NCI-H1092 (cell line): ENCODE measurements at places on chromosomes 3 and 15.

- no peak for DNase-seq
Measured at GRCh38 chr3:141938011-141938500, 61.6 kb downstream of the ATP1B3 start.

- no peak for DNase-seq
Measured at GRCh38 chr3:62567097-62568021, 194.0 kb upstream of the FEZF2 start.

GRCh38 chr3:106126846-106127235, 258.0 kb upstream of the CBLB start:
- DNase-seq, result no peak

- DNase-seq, result no peak
Measured at GRCh38 chr3:41580274-41580959, 381.1 kb downstream of the CTNNB1 start.

DNA sequence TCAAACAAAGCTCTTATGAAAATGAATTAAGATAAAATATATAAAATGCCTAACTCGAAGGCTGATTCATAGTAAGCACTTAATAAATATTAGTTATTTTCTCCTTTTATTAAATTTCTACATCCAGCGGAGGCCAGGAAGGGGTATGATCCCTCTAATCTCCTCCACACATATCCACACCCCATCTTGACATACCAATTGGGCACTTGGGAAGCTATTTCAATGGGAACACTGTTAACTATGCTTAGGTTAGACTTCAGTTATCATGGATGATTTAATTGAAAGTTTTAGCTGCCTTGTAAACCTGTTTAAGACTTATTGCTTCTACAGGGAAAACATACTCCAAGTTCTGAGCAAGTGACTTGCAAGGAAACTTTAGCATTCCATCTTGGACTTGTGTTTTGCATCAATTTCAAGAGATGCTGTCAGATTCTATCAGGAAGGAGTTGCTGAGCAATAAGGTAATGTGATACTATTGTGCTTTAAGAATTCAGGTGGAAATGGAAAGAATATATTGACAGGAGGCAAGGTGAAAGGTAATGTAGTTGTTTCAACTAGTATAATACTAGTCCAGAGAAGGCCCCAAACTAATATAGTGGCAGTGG, 120.4 kb upstream of the TSPAN3 start:
- no peak for DNase-seq

GRCh38 chr3:150422907-150423306, 14.8 kb downstream of the TSC22D2 start:
- DNase-seq, result no peak

DNA sequence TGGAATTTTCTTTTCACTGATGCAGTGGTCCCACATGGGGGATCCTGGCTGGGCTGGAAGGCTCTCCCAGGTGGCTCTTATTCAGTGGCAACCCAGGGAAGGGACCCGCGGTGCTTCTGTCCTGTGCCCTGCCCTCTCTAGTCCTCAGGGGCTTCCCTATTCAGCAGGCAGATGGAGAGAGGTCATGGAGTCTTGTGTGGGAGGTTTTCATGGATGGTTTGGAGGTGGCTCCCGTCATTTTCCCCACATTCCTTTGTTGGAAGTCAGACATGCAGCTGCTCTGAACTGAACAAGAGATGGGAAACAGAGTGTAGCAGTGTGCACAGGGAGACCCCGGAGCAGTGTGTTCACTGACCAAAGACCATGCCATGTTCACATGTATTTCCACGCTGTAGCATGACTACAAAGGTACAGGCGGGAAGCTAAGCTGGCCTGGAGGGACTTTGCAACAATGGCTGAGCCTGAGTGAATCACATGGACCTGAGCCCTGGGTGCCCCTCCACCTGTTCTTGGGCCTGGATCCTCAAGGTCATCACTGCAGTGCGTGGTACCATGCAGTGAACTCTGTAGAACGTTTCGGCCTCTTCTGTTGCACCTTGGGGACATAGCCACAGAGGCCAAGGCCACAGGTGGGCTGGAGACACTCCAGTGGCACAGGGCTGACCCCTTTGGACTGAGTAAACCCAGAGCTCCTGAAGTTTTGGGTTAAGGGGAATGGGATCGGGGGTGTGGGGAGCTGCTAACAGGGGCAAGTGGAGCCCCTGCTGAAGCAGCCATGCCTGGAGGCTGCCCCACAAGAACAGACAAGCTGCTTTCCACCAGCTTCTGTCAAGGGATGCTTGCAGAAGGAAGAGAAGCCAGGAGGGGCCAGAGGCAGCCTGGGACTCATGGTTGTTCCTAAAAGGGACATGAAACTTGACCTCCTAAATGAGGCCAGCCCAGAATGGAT, 123.0 kb downstream of the ASB7 start:
- DNase-seq, result no peak

DNA sequence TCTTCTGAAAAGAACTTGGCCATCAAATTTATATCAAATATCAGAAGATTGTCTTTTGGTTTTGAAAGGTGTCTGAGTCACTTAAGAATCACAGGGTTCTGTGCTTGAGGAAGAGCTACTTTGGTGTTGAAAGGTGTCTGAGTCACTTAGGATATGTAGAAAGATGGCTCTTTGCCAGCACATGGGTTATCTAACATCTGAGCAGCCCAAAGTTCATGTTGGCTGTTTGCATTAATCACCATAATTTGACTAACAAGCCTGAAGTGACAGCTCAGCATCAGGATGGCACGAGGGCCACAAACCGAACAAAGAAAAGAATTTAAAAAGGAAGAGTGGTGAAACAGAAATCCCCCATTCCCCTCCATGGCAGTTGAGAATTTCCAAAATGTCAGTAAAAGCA, 190.5 kb upstream of the CMC1 start:
- DNase-seq, result no peak
